CD4-positive, alpha-beta T cell treated with Interleukin-12 subunit alpha and Interleukin-12 subunit beta, for 1 hour (primary cell): ENCODE measurements at places on chromosomes 7 and 10.

DNA sequence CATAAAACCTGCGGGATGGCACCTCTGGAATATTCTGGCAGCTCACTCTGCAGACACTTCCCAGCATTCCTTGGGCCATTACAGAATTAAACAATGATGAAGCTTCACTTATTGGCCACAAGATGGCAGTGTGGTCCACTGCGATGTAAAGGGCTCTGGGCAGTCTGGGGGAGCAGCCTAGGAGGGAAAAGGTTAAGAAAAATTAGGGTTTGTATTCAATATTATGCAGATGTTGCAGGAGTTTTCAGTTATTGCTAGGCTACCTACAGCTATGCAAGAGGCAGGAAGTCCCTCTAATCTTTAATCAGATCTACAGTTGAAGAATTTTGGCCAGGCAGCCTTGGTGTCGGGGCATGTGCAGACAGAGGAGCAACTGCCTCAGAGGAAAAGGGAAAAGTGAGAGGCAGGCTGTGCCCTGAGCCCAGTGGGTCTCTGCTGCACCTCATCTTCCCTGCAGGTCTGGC lies 233.2 kb upstream of the PRSS1 start:
- DNase-seq: peak; percentile 52

- DNase-seq: no peak
Measured at GRCh38 chr10:43684292-43684559, 35.5 kb upstream of the ZNF32 start.

DNA sequence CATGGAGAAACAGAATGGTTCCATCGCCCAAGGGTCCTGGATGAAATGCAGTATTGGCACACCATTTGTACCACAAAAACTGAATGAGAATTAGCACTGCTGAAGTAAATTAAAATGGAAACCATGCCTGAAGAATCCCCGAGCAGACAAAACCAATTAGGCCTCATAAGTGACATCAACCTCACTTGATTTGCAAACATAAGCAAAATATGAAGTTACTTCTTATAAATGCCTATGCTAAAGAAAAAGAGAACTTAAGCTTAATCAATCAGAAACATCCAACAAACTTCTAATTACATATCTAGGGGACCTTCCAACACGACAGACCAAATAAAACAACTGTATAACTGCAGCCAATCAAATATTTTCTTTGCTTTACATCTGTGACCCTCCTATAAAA lies 4.4 kb downstream of the FAM3C start:
- no peak for DNase-seq

DNA sequence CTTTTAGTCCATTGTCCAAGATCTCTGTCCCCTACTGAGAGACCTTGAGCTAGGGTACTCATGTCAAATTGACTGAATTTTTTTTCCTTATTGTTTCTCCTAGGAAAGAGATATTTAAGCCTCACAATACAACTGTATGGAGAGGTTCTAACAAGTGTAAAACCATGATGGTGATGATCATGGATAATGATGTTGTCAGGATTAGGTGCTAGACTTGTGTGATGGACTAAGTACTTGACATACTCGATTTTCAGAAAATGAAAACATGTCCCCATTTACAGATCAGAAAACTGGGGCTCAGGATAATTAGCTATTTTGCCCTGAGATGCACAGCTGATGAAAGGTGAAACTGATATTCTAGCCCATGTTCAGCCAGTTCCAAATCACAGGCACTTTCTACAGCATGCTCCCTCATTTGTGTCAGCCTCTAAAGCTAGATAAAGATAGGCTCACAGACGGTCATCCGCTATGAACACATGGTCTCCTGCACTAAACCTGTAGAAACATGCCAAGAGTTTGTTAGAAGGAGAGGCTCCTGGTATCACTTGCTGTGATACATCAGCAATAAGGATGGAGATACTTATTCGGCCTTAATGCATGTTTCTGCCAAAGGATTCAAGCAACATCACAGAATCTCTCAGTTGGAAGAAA lies 67.6 kb downstream of the CREB3L2 start:
- no peak for DNase-seq

GRCh38 chr10:75450075-75450445 lies 18.6 kb downstream of the LRMDA start:
- no peak for DNase-seq

DNA sequence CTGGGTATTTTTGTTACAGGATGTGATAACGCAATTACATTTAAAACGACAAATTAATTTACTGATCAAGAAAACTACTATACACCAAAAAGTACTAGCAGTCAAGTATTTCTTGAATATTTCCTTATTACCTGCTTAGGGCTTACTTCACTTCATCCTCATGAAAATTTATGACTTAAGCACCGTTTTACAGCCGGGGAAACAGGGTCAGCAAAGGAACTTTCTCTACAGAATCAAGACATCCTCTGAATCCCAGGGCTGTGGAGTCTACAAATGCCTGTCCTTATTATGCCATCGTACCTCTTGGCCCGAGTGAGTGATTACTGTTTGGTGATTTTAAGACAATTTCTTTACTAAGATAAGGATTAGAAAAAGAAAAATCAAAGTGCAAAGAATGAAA lies 248.3 kb downstream of the ZMYND11 start:
- no peak for DNase-seq

GRCh38 chr10:11975795-11976194 lies 66.8 kb downstream of the UPF2 start:
- no peak for DNase-seq

GRCh38 chr7:105744258-105744657 lies 132.1 kb downstream of the ATXN7L1 start:
- no peak for DNase-seq

GRCh38 chr7:155781433-155781832 lies 30.8 kb downstream of the SHH start:
- no peak for DNase-seq

DNA sequence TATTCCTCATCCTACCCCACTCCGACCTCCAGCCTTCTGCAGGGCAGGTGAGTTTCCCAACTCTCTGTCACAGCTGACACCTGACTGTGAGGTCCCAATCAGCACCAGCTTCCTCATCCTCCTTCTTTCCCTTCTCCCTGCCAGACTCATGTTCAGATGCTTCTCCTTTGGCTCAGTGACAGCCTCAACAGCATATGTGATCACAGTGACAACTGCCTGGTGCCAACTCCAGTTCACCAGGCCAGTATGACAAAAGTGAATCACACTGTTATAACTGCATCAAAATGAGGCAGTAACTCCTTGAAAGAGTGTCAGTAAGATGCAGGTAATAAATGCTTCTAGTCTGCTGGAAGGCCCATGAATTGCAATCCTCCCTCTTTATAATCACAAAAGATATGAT lies 46.8 kb upstream of the NFE2L3 start:
- DNase-seq: no peak

- DNase-seq: no peak
Measured at GRCh38 chr10:46198516-46198915, 88.3 kb upstream of the ANTXRL start.

GRCh38 chr10:91307489-91307888 lies 87.0 kb downstream of the PCGF5 start:
- DNase-seq: no peak

- peak; percentile 65 for DNase-seq
Measured at GRCh38 chr7:55309040-55309991, 55.8 kb upstream of the LANCL2 start.

DNA sequence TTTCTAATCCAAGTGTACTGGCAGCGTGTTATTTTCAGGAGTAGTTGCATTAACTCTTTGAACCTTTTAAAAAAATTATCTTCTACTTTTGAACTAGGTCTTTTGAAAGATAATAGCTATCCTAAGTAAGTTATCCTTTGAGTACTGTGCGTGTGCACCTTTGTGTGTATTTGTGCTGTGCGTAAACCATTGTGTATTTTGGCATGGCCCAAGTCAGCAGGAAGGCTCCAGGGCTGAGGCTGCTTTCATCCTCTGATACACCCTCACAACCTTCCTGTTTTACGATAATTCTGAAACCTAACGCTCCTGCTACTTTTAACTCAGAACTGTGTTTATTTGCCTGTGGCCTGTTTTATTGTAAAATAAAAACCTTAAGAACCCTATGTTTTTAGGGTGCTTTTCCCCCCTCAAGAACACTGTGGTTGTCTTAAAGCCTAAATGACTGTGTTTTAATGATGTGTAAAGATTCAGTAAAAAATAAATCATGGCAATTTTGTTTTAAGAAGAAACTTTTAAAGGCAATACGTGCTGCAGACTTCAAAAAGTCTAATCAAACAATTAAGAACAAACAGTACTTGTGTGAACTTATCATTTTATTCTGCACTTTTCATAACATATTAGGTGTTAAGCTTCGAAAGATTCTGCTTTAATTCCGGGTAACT lies 57.5 kb downstream of the HDAC9 start:
- no peak for DNase-seq

- DNase-seq: no peak
Measured at GRCh38 chr7:8044761-8045430, 76.3 kb downstream of the GLCCI1 start.

DNA sequence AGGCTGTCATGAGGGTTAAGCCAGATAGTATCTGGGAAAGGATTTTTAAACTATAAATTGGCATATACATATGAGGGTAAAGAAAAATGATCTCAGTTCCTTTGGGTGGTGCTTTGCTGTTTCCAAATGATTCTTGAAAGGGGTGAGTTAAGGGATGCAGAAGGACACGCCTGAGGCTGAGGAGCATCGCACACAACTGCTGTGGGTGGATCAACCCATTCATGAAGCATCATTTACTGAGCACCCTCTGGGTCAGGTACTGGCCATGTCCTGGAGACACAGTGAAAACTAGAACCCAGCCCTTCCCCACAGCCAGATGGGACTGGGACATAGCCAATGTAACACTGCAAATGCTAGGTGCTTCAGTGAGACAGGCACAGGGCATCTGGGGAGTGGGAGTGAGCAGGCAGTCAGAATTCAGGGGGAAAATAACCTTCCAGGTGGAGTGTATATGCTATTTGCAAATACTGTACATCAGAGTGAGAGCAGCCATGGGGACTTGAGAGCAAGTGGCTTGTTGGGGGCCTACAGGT lies 112.1 kb downstream of the WDFY4 start:
- no peak for DNase-seq

DNA sequence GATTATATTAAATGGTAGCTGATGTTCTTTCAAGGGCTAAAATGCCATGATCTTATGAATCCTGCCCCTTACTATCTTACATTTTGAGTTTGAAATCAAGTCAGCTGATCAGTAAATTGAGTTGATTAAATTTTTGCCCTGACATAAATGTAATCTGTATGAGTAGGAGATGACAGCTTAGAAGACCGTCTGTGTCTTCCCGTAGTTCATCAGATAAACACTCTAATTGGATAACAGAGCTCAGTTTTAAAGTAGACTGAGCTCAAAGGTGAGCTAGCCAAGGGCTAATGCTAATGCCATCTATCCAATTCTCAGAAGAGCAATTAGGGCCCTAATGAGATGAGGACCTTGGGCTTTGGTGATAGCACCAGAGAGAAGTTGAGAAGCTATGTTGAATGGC lies 82.9 kb downstream of the LRRC4 start:
- DNase-seq: no peak

GRCh38 chr10:93420091-93420490 lies 62.0 kb downstream of the MYOF start:
- DNase-seq: no peak

DNA sequence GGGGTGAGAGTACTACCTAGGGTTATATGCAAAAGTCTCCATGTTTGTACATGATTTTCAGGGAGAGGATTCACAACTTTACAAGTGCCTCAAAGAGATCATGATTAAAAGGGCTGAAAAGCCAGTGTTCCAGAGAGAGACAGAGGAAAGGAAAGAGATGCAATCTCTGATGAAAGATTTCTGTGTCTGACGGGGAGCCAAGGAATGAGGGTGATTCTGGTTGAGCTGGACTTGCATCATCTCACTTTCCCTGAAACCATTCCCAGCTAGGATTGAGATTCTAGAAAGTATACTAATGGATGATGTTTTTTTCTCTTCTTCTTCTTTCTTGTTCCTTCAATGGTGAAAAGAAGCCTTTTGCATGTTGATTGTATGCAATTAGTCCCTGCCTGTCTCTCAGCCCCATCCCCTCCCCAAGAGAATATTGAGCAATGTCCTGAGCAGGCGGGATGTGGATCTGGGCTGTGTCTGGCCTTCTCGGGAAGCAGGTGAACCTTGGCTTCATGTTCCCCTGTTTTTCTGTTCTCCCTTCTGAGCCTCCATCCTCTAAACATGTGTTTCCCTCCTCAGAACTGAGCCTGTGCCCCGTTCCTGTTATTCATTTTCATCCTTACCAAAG lies 186.1 kb downstream of the ZNF365 start:
- DNase-seq: no peak

- no peak for DNase-seq
Measured at GRCh38 chr7:127666602-127667001, 14.6 kb downstream of the SND1 start.

DNA sequence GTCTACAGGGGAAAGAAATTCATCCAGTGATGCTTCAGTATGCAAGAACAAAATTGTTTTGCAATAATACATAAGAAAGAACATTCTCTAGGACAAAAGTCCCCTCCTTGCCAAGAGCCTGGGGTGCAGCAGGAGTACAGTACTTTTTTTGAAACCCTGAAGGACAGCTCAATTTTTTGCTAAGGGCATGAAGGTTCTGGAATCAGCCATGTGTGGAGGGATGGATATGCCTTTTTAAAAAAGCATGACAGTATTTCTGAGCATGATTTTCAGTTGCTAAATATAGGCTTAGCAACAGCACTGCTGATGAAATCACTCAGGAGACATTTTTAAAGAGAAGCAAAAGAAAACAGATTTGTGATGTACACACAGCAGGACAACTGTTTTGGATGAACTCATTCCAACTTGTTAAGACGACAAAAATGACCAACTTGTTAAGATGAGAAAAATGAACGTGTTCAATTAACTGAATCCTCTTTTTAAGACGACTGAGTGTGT lies 39.3 kb downstream of the HBP1 start:
- no peak for DNase-seq

GRCh38 chr7:116583653-116584052 lies 58.8 kb downstream of the CAV1 start:
- no peak for DNase-seq

DNA sequence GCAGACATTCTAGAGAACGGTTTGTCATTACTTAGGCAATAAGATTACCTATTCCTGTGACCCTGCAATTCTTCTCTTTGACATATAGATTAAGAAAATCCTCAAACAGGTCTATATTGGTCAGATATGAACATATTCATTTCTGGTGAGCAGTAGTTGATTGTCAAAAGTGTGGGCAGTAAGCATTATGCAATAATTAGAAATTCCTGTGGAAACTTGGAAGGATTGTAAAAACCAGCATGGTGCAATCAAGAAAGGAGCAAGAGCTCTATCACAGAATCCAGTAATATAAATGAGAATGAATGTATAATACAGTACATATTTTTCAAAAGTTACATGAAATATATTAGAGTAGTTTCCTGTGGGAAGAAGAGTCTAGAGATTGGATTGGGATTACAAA lies 406.5 kb downstream of the SUGCT start:
- DNase-seq: no peak

- DNase-seq: no peak
Measured at GRCh38 chr10:93757136-93757535, 600 bp upstream of the LGI1 start.
